Spinal cord (tissue), 10 donors: ENCODE measurements at places on chromosomes 7 and 10. TPM values are rescaled to one million over a fixed set of nuclear protein-coding genes. Genes with fewer than 3 reads are reported as not detected.

The DYNC1I1 gene
- 66.8 TPM for total RNA-seq

The FRMPD2 gene
- 14.9 TPM for total RNA-seq

The OR2A5 gene
- total RNA-seq = not detected

GRCh38 chr7:77950548-77950947, 152.0 kb downstream of the PHTF2 start:
- DNase-seq = no peak
- no peaks in the 10 kb centered on the region for H3K27me3 ChIP-seq
- H3K36me3 ChIP-seq = peaks cover 3% of the 10 kb centered on the region
- H3K4me1 ChIP-seq = no peaks in the 10 kb centered on the region
- no peak overlapping the region for H3K27ac ChIP-seq

DNA sequence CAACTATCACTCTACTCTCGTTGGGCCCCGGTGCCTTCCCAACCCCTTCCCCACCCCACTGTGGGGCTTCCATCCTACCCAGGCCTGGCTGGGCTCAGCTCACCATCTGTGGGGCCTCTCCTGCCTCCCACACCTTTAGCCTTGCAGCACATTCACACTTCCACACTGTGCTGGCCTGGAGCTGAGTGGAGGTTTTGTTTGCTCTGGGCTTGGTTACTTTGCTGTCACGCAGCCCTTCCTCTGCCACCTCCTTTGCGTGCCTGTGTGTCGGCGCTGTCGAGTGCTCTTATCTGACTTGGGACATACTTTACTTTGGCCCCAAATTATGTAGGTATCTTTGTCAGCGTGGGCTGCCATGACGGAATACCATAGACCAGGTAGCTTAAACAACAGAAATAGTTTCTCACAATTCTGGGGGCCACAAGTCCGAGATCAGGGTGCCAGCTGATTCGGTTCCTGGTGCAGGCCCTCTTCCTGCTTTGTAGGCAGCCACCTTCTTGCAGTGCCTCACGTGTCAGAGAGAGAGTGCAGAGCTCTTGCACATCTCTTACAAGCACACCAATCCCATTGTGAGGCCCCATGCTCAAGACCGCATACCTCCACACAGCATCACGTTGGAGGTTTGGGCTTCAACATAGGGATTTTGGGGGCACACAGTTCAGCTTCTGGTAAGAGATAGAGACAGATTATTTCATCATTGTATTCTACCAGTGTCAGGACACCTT, 89.0 kb downstream of the CUL1 start:
- no peaks in the 10 kb centered on the region for H3K27me3 ChIP-seq
- no peak overlapping the region for H3K4me3 ChIP-seq
- DNase-seq = no peak
- H3K4me1 ChIP-seq = no peaks in the 10 kb centered on the region
- H3K36me3 ChIP-seq = peaks cover 45% of the 10 kb centered on the region

DNA sequence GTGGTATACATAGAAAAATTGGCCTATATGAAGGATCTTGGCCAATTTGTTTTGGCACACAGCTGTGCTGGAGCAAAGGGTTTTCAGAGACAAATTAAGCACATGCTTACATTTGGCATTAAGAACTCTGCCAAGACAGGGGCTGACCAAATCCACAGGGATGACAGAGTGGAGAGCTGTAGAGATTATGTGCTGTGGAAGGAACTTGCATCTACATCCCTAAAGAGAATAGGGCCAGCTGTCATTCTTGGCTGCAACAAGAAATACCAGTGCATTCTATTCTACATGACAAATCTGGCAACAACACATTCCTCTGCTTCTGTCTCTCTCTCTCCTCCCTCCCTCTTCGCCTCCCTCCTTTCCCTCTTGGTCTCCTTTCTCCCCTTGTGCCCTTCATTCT, 75.6 kb downstream of the POM121L12 start:
- no peaks in the 10 kb centered on the region for H3K4me1 ChIP-seq
- H3K36me3 ChIP-seq = no peaks in the 10 kb centered on the region

- DNase-seq = no peak
- H3K4me1 ChIP-seq = no peaks in the 10 kb centered on the region
- H3K4me3 ChIP-seq = no peak overlapping the region
- H3K27me3 ChIP-seq = no peaks in the 10 kb centered on the region
- H3K36me3 ChIP-seq = no peaks in the 10 kb centered on the region
Observed at GRCh38 chr10:105026566-105026965, 385.5 kb downstream of the SORCS3 start.

DNA sequence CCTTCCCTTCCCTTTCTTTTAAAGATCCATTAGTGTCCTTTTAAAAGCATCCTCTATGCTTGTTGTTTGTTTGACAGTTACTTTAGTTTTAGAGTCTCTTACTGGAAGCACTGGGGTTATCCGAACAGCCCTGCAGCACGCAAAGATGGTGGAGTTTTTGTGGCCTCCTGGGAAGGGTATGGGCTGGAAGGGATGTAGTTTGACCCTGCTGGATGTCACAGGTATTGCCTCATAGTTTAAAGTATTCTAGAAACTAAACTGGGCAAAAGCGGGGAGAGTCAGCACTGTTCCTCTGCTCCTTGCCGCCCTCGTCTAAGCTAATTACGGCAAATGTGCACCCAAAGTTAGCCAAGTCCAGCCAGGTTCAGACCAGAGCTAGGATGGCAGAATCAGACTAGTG, 35.8 kb upstream of the GNAI1 start:
- DNase-seq = no peak
- H3K36me3 ChIP-seq = no peaks in the 10 kb centered on the region
- no peaks in the 10 kb centered on the region for H3K27me3 ChIP-seq
- no peaks in the 10 kb centered on the region for H3K4me1 ChIP-seq
- H3K27ac ChIP-seq = no peak overlapping the region

DNA sequence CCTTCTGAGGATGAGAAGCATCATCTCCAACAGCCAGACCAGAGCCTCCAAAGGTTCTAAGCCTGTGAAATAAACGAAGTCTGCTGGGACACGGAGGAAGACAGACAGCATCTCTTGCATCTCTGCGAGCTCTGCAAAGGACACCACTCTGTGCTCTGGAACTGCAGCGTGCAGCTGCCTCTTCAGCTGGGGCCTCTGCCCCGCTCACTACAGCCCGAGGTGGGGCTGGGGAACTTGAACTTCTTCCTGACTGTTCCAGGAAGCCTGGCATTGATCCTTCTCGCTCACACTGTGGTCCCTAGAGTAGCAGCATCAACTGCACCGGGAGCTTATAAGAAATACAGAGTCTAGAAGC, 163.3 kb downstream of the USP6NL start:
- no peaks in the 10 kb centered on the region for H3K36me3 ChIP-seq
- H3K4me3 ChIP-seq = no peak overlapping the region
- DNase-seq = no peak
- H3K4me1 ChIP-seq = peaks cover 17% of the 10 kb centered on the region
- H3K27ac ChIP-seq = no peak overlapping the region

GRCh38 chr10:79944428-79945395, 4.2 kb downstream of the SFTPD start:
- H3K4me1 ChIP-seq = no peaks in the 10 kb centered on the region
- no peaks in the 10 kb centered on the region for H3K27me3 ChIP-seq
- no peak overlapping the region for H3K4me3 ChIP-seq
- DNase-seq = no peak
- H3K36me3 ChIP-seq = peaks cover 2% of the 10 kb centered on the region

DNA sequence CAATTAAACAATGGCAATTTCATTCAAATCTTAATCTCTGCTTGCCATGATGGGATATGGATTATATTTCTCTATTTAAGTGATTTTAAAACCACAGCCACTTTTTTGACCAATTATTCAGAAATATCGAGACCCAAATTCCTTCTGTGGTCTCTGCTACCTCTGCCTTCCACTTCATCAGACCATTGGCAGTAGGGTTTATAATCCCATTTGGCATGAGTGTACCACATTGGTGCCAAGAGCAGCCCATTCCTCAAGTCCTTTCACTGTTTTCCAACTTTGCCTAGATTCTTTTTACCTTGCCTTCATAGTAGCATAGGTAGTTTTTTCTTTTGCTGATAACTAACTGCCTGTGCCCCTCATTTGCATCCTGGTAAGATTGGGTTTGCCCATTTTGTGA, 319.9 kb downstream of the ARL4A start:
- H3K27ac ChIP-seq = no peak overlapping the region
- no peaks in the 10 kb centered on the region for H3K36me3 ChIP-seq
- DNase-seq = no peak
- H3K4me3 ChIP-seq = no peak overlapping the region
- no peaks in the 10 kb centered on the region for H3K4me1 ChIP-seq

DNA sequence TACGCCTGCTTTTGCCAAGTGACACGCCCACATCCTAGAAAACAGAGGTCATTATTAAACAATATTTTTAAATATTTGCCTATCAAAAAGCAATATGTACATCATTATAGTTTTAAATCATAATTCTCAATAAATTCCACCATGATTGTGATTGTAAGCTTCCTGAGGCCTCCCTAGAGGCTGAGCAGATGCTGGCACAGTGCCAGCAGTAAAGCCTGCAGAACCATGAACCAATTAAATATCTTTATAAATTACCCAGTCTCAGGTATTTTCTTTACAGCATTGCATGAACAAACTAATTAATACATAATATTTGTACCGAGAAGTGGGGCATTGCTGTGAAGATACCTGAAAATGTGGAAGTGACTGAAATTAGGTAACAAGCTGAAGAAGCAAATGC, 174.7 kb upstream of the TMEM196 start:
- no peaks in the 10 kb centered on the region for H3K36me3 ChIP-seq
- no peak overlapping the region for H3K4me3 ChIP-seq
- H3K4me1 ChIP-seq = no peaks in the 10 kb centered on the region
- no peak for DNase-seq
- H3K27ac ChIP-seq = no peak overlapping the region

GRCh38 chr10:86941991-86942421, 15.4 kb downstream of the MMRN2 start:
- peaks cover 20% of the 10 kb centered on the region for H3K36me3 ChIP-seq
- no peak for DNase-seq
- H3K27me3 ChIP-seq = no peaks in the 10 kb centered on the region
- H3K4me3 ChIP-seq = no peak overlapping the region
- H3K4me1 ChIP-seq = peaks cover 47% of the 10 kb centered on the region

- no peaks in the 10 kb centered on the region for H3K27me3 ChIP-seq
- H3K27ac ChIP-seq = no peak overlapping the region
- H3K36me3 ChIP-seq = no peaks in the 10 kb centered on the region
- no peak overlapping the region for H3K4me3 ChIP-seq
- H3K4me1 ChIP-seq = no peaks in the 10 kb centered on the region
Observed at GRCh38 chr7:16318989-16319915, 102.1 kb downstream of the CRPPA start.

- H3K4me3 ChIP-seq = no peak overlapping the region
- H3K27me3 ChIP-seq = no peaks in the 10 kb centered on the region
- peak; percentile 57 for DNase-seq
- H3K27ac ChIP-seq = no peak overlapping the region
- no peaks in the 10 kb centered on the region for H3K4me1 ChIP-seq
Observed at GRCh38 chr7:49321843-49322242, 397.5 kb downstream of the CDC14C start.

DNA sequence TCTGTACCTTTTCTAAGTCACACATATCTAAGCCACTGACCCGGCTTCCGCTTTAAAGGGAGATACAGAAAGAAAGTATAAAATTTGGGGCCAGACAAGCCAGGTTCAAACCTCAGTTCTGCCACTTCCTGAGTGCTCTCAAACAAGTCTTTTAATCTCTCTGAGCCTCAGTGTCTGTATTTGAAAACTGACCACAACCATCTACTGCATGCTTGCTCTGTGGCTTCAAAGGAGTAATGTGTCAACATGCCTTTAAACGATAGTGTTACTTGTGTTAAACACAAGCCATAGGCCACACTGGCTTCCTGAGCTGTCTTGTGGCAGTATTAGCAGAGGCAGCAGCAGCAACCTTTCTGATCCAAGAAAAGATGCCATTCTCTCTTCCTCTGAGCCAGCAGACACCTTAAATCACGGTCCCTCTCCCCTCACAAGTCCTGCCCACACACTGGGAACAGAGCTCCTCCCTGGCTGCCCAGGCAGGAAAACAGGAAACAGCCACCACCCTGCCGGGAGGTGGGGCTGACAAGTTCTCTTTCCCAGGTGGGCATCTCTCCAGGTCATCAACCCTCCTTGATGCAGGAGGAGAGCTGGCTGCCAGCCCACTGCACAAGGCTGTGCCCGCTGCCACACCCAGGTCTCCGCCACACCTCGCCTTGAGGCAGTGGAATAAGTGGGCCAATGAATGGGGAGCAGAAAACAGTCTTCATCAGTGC, 10.7 kb downstream of the HIP1 start:
- peaks cover 10% of the 10 kb centered on the region for H3K36me3 ChIP-seq
- no peak for DNase-seq
- no peak overlapping the region for H3K27ac ChIP-seq
- H3K4me1 ChIP-seq = peaks cover 5% of the 10 kb centered on the region
- no peak overlapping the region for H3K4me3 ChIP-seq
- H3K27me3 ChIP-seq = no peaks in the 10 kb centered on the region
